ENCODE measurements at places on chromosomes 5 and 9.

DNA sequence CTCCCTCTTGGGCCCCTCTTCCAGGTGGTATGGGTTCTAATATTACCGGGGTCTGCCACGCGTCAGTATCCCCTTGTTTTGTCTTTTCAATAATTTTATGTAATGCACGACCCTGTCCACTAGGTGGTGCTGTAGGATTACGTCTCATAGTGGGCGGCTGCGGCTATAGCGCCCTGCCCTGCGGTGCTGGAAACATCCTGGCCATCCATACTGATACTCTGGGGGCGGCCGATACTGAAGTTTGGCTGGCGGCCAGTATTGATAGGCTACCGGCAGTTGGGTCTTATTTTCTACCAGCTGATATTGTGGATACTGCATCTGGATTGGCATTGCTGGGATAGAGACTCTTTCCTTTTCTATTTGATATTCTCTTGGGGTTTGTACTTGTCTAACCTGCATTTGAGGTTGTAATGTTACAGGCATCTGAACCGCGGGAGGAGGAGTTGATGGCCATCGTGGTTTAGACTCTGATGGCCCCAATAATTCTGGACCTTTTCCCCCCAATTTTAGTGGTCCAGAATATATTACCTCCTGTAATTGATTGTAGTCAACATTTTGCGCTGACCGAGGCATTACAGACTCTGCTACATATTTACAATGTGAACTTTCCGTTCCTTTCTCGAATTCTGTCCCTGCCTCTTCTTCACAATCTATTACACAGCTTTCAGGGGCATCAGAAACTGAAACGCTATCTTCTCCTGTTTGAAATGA is 3.3 kb upstream of the TMEM141 start:
- no peak for DNase-seq

DNA sequence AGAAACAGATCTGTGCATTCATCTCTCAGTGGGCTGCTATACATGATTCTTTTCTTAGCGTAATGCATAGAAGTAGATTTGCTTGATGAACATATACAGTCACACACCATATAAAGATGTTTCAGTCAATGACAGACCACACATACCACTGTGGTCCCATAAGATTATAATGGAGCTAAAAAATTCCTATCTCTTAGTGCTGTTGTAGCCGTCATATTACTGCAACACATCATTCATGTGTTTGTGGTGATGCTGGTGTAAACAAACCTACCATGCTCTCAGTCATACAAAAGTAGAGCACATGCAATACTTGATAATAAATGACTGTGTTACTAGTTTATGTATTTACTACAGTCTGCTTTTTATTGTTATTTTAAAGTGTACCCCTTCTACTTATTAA is 214.3 kb downstream of the ARHGAP26 start:
- DNase-seq, result no peak

- no peak for DNase-seq
Measured at GRCh38 chr9:26462751-26463150, 429.9 kb downstream of the CAAP1 start.

GRCh38 chr5:139964266-139964993 is 78.7 kb downstream of the NRG2 start:
- DNase-seq, result no peak

DNA sequence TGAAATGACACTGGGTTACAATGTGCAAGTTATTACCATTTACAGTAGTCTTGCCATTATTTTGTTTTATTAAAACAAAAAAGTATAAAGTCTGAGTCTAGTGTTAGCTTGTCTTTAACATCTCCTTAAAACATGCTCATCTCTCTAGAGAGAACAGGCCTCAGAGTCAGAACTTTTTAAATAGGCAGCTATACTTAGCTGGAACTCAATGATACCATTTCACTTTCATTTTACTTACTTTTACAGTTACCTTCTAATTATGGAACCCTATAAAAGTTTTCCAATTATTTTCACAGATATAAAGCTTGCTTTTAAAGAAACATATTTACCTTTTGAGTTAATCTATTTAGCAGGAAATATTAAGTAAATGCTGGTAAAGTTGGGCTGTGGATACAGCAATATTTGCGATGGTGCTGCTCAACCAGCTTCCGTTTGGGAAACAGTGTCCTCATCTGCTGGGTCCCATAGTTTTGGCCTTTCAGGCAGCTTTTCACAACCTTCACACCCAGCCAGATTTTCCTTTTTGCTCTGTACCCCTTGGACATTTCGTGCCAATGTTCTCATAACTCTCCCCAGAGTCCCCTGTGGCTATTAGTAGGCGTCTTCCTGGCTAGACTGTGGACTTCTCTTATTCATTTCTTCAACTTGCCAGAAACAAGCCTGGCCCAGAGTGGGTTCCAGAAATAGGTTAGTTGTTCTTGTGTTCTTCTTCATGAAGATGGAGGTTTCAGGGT is 36.3 kb upstream of the UBTD2 start:
- no peak for DNase-seq

DNA sequence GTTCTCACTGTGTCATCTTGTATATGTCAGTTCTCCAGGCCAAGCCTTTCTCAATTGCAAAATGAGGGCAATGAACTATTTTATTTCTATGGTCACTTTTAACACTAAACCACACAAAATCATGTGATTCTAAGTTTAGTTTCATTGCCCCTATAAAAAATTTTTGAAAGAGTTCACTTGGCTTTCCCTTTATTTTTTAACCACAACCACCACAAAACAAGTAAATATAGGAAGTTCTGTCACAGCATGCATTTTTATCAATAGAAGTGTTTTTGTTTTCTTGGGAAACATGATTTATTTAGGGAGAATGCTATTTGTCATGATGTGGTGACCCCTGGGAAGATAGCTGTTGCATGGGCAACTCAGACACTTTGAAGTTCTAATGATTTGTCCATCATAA is 169.1 kb downstream of the CSNK1G3 start:
- no peak for DNase-seq

DNA sequence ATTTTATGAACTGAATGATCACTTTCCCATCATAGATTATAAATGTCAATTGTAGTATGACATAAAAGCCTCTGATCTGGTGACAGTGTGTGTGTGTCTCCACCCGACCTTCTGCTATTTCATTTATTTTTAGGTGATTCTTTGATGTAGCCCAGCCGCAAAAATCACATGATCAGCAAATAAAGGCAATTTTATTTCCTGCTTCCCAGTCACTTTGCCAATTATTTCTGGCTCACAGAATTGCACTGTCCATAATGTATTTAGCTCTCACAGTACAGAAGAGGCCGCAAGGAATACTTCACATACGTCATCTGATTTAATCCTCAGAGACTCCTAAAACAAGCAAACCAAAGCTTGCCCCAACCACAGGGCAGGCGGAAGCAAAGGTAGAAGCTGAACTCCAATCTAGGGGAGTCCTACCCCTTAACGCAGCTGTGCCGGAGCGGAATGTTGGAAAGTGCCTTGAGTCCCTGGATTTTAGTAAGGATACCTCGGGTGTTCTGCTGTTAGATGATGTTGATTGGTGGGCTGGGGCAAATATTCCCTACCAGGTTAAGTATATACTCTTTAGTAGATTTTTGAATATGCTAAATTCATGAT is 384.0 kb upstream of the IRX4 start:
- no peak for DNase-seq

DNA sequence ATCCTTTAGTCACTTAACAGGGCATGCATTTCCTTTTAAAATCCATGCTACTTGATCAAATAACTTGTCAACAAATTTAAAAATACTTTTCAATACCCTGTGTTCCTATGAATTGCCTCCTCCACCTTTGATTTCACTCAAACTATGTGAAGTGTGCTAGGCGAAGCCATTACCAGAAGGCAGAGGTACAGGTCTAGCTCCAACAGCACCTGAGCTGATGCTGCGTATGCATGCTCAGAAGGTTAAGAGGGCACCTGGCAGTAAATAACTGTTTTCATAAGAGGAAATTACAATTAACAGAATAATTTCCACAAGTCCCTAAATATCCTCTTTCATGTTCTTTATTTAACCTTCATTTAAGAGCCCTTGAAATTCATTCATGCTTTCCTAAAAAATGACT is 251.8 kb downstream of the EFNA5 start:
- DNase-seq, result no peak

- no peak for DNase-seq
Measured at GRCh38 chr5:27266184-27266583, 227.8 kb upstream of the CDH9 start.

DNA sequence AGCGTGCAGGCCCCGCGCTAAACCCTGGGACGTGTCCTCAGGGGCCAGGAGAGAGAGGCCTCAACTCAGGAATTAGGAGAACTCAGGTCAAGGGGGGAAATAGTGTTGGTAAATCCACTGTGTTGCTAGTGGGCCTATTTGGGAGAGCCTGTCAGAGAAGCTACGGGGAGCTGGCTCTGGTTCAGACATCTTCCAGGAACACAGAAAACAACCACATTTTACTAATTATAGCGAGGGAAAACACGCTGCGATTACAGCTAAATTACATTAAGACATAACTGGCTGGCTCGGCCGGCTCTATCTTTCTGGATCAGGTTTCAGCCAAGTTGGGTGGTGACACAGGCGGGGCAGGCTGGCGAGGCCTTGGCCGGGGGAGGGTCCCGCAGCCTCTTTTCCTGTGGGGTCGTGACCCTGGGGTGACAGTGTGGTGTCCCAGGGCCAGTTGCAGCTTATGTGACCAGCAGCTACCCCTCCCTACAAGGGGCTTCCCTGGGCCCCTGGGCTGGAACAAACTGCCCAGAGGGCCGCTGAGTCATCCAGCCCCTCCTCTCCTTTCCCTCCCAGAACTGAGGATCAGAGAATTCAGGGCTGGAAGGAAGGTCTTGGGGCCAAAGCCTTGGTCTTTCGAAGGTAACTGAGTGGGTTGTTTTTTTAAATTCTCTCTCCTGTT is 75.1 kb downstream of the FGF18 start:
- DNase-seq, result no peak

DNA sequence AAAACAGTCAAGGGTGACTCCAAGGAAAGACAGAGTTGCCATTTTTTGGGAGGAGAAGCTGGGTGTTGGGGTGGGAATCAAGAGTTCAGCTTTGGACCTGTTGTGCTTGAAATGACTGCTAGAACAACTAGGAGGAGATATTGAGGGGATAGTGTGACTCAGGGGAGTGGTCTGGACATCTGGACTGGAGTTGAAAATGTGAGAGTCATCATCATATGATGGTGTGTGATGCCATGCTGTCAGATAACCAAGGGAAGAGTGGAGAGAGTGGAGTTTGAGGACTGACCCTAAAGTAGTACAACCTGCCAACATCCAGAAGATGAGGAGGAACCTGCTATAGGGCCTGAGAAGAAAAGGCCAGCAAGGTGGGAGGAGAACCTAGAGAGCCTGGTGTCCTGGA is 199.7 kb downstream of the ARHGEF28 start:
- DNase-seq, result no peak

DNA sequence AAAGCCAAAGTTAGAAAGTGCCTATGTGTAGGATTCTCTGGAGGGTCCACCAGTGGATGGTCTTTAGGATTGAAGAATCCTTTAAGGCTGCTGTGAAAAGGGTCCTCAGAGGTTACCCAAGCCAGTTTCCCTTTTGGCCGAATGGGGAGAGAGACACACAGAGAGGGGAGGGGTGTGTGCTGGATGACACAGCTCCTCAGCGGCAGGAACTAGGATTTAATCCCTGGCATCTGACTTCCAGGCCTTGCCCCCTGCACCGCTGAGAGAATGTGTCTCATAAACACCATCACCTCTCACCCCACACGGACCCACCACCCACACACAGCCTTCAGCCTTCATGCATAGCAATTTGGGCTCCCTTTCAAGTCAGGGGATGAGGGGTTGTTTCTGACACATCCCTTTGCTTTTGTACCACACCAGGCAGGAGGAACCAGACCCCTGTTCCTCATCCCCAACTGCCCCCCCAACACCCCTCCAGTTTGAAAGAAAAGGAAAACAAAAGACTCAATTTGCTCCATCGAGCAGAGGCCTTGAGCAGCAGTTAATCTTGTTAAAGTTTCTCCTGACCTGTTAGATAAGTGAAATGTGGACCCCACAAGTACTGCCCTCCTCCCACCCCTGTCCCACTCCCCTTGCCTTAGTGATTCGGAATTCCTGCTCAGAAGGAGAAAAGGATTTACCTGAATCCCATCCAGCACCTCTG is 4.0 kb downstream of the PAPPA start:
- DNase-seq, result no peak

DNA sequence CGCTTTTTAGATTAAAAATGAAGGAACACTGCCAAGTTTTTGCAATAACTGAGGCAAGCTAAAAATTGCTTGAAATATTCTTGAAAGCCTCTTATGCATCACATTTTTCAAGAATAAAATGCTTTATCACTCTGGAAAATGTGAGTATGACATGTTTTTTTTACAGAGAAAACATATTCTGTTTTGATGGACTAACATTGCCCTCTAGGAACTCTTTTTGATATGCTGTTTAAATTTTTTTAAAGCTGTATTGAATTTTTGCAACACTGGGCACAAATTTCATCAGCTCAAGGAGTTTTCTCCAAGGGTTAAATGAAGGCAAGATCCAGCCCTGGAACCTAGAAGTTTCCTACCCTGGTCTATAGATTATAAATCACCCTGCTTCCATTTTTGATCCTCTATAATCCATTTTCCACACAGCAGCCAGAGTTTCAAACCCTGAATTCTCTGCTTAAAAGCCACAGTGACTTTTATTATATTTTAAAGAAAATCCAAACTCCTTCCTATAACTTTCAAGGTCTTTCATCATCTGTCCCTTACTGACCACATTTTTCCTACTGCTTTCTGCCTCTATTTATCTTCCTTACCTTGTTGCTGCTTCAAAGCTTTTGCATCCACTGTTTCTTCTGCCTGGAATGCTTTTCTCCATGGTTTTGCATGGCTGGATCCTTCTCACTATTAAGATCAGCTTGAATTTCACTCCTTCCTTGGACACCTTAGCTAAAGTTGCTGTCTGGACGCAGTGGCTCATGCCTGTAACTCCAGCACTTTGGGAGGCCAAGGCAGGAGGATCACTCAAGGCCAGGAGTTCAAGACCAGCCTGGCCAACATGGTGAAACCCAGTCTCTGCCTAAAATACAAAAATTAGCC is 60.9 kb downstream of the IL31RA start:
- no peak for DNase-seq

GRCh38 chr9:117095081-117095480 is 319.8 kb downstream of the ASTN2 start:
- no peak for DNase-seq

DNA sequence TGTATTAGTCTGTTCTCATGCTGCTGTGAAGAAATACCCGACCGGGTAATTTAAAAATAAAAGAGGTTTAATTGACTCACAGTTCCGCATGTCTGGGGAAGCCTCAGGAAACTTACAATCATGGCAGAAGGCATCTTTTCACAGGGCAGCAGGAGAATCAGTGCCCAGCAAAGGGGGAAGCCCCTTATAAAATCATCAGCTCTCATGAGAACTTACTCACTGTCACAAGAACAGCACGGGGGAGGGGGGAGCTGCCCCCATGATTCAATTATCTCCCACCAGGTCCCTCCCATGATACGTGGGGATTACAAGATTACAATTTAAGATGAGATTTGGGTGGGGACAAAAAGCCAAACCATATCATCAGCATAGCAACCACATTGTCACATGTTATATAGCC is 102.5 kb downstream of the GPBP1 start:
- DNase-seq, result no peak

GRCh38 chr5:107743373-107744000 is 72.8 kb upstream of the EFNA5 start:
- no peak for DNase-seq

GRCh38 chr9:27445688-27446087 is 78.4 kb upstream of the IFNK start:
- no peak for DNase-seq
